Fibroblast of skin of left quadriceps (primary cell): ENCODE measurements at places on chromosomes 11 and 22.

- no peak for DNase-seq
Observed at GRCh38 chr11:79157738-79158137, 283.1 kb downstream of the TENM4 start.

DNA sequence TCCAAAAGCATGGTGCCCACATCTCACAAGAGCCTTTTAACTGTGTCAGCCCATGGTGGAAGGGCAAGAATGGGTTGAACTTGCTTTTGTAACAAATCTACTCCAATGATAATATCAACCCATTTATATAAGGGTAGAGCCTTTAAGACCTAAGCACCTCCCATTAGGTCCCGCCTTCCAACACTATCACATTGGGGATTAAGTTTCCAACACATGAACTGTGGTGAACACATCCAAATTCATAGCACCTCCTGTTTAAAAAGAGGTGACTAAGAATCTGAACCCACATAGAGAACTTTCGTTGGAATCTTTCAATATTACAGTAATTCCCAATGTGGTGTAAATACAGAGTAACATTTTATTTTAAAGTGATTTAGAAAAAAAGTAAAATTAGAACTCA is 9.2 kb upstream of the CNTF start:
- no peak for DNase-seq

DNA sequence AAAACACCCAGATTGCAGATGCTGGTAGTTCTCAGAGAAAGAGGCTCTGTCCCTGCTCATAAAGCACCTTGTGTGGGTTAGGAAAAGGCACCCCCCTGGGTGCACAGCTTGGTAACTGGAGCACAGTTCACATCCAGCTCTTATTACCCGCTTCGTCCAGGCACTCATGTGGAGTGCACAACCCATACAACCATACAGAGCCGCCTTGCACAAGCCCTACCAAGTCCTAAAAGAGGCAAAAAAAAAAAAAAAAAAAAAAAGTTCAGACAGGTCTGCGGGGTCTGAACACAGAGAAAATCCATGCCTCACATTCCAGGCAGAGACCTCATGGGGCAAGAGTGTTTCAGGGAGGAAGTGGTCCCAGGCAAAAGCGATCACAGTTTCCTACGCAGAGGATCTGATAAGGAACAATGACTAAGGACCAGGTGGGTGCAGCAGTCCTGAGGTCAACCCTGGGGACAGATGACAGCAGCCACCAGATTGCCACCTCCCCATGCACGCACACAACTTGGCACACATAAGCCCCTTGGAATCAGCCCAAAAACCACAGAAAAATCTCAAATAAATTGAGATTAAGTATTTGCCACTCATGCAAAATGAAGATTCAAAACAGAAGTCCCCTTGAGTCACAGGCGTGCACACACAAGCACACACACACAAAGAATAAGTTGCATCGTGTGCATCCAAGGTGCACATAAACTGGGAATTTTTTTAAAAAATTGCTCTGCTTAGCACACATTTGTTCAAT is 12.3 kb downstream of the MB start:
- no peak for DNase-seq

DNA sequence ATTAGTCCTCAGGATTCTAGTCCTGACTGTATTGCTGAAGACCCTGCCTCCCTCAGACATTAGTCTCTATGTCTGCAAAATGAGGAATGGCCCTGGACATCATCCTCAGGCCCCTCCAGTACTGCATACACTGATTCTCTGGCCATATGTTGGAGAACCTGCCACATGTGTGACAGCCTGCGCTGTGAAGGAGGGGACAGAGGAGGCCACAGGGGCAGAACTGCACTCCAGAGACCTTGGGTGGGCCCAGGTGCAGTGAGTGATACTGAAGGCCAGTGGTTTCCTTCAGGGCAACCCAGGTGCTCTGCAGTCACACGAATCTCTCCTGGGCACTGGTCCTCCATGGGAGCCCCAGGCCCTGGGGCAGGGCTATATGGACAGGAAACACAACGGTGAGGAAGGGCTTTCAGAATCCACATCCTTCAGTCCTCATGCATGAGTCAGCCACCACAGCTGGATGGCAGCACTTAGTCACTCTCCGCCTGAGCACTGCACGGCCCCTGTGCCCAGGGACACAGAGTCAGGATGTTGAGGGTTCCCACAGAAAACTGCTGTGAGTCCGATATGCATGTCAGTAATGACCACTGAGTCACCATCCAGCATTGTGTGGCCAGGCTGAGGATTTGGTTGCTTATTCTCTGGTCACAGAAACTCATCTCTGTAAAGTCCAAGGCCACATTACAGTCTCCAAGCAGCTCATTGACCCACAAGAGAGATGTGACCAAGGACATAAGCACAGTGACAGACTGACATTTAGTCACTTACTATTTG is 39.7 kb downstream of the ME3 start:
- peak; percentile 72 for DNase-seq

DNA sequence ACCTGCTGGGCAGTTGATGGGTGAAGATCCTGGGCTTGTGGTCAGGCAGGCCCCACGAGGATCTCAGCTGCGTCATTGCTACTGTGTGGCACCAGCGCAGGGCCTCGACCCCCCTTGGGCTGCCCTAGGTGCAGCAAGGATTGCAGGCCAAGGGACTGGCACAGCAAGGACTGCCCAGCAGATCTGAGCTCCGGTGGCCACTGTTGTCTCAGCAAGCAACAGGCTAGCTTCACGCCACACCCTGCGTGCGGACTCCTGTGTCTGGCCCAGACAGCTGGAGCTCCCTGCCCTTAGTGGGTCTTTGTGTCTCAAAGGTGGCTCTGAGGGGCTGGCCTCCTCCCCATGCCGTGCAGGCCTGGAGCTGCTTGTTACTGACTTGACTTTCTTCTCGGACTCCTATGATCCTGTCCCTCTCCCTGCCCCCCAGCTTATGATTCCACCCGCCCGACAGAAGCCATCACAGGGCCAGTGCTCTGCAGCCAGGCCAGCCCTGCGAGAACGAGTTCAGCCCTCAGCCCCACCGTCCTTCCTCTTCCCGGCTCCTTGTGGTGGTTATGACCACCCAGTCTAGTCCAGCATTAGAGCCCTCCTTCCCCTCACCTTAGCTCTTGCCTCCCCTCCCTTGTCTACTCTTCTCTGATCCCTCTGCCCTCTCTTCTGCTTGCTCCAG is 295.6 kb downstream of the TBC1D22A start:
- DNase-seq = no peak

DNA sequence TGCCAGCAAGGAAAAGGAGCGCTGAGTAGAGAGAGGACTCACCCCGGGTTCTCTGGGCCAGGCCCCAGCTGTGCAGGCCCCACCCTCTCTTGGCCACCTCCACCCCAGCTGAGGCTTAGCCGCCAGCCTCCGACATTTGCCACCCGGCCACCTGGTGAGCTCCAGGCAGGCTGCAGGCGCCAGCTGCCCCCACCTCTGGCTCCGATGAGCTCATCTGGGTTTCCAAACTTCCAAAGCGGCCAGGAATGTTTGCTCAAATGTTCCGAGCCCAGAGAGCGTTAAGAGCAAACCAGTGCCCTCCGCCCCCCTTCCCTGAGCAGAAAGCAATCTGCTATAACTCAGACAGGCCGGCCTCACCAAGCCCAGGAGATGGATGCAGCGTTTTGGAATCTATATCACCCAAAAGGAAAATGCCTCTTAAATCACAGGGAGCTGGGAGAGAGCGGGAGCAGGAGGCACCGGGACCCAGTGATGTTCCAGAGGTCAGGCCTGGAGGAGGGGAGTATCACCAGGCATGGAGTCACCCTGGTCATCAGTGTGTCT is 9.1 kb upstream of the MN1 start:
- no peak for DNase-seq

DNA sequence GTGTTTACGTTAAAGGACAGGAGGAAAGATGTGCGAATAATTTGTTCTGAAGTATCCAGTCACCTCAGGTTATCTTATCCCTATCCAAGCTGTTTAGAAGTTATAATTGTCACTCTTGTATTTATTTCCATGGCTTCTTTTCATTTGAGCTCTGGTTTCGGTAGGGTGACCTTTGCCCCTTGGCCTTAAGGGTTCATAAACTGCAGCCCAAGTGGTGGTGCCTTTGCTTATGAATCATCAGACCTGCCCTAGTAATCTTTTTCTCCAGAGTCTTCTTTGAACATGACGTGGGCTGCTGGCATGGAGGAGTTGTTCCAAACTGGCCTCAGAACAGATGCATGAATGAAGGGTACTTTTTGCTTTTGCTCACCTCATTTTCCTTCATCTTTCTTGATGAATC is 6.5 kb upstream of the CRYBB3 start:
- DNase-seq = no peak

GRCh38 chr22:43256976-43257545 is 70.1 kb upstream of the TTLL12 start:
- DNase-seq = no peak

- peak; percentile 11 for DNase-seq
Observed at GRCh38 chr11:16605389-16605893, 133.0 kb upstream of the C11orf58 start.

DNA sequence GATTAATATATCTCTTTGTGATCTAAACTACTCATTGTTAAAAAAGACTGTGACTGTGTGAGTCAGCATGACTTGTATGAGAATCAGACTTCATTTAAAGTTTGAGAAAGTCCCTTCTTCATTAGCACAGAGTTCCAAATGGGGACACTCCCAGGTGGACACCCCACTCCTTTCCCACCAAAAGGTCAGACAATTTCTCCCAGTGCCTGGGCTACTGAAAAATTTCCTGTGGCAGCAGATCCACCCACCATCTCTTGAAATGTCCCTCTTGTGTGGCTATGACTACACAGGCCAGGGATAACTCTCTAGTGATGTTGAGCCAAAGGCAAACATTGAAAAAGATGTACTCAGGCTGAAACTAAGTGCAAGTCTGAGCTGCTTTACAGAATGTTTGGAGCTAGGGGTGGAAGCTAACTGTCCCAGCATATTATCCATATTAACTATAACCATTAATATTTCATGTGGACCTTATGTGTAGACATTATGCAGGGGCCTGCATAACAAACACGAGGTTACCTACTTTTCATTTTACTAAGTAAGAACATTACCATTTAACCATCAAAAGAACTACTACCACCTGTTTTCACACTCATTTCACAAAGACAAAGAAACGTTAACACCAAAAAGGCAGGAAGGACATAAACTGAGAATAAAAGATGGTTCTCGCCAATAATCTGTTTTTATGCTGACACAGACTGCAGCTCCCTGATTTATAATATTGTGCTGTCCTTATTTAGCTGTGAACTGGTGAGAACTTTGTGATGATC is 44.8 kb downstream of the MMP20 start:
- DNase-seq = no peak

- DNase-seq = peak; percentile 41
Observed at GRCh38 chr22:45504373-45505341, 2.0 kb downstream of the FBLN1 start.

DNA sequence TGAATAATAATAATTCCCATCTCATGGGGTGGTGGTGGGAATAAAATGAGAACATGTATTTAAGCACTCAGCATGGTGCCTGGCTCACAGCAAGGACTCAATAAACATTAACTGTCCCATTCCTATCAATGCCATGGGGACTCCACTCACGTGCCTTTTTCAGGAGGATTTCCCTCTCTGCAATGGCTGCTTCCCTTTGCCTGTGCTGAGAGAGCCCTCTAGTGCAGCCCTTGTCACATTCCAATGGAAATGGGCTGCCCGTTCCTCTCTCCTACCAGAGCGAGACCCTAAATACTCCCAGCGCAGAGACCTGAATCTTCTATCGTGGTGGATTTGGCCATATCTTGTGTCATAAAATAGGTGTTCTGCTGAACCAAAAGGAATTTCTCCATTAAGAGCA is 621.5 kb upstream of the B3GAT1 start:
- no peak for DNase-seq

- no peak for DNase-seq
Observed at GRCh38 chr11:10388574-10388973, 66.5 kb upstream of the AMPD3 start.

- DNase-seq = no peak
Observed at GRCh38 chr11:29538339-29539036, 478.3 kb downstream of the KCNA4 start.

DNA sequence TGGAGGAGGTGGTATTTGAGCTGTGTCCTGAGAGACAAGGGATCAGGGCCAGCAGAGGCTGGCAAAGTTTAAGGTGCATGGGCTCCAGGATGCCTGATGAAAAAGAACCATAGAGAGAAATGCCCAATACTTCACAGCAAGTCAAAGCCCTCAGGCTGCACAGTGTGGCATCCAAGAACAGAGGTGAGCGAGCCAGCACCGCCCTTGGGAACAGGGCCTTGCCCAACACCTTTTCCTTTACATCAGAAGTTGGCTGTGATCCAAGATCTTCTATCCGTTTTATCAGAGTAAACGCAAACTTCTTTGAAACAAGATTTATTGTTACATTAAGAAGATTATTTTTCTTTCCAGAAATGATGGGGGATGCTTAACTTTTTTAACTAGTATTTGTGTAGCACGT is 1.4 kb downstream of the B3GNT6 start:
- no peak for DNase-seq

DNA sequence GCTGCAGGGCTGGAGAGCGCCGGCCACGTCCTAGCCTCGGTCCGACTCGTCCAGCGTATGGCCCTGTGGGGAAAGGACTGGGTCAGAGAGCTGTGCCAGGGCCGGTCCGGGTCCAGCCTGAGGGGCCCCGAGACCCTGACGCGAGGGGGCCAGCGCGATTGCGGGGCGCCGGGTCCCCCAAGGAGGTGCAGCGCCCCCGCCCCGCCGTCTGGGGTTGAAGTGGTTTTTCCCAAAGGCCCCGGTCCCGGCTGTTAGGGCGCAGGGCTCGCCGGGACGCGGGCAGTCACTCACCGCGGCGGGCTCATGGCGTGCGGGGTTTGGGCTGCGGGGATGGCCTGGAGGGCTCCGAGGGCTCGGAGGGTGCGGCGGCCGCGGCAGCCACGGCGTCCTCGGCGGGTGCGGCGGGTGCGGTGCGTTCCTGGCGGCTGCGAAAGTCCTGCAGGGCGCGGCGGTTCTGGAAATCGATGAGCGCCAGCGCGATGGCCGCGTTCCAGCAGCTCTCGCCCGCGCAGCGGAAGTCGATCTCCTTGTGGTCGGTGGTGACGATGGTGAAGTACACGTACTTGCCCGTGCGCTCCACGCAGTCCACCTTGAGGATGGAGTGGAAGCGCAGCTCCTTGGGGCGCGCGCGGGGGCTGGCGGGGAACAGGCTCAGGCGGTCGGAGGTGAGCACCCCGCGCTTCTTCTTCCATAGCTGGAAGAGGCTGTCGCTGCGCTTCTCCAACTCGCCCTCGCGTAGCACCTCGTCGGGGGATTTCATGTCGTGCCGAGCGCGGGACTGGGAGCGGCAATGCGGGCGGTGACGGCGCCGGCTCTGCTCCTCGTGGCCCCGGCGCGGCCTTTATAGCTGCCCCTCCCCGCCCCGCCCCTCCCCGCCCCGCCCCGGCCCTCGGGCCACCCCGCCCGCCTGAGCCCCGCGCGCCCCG is at the start of gene PHLDA2:
Gene PHLDA2 (minus strand): TSS at position 816 of the 926 bp plus-strand sequence. CDS start 56 bp downstream, at position 760.
- no peak for DNase-seq
